Mesenteric fat pad (tissue), 1 donor: ENCODE measurements at places on chromosomes 12 and 14. TPM values are rescaled to one million over a fixed set of nuclear protein-coding genes. Genes with fewer than 3 reads are reported as not detected.

GRCh38 chr12:117282490-117282889 lies 78.9 kb downstream of the NOS1 start:
- no peak for DNase-seq

GRCh38 chr14:104708606-104709268 lies 15.3 kb upstream of the ADSS1 start:
- DNase-seq: no peak

- DNase-seq: no peak
These were observed 27.6 kb upstream of the PPM1A start for GRCh38 chr14:60221457-60221856.

DNA sequence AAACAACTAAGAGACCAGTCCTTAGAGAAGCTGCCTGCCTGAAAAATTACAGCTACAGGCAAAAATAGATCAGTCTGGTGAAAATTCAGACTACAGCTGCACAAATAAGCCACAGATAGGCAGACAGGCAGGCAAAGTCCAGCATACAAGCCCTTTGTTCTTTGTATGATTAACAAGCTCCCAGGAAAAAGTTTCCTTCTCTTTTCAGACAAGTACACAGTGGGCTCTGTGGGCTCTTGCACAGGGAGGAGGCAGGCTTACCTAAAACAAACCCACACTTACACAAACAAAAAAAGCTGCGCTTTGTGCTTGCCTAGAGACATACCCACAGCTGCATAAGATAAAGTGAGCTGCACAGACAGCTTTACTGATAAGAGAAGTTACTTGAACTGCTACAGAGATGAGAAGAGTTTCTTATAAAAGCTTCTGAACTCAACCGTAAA lies 7.7 kb downstream of the OR6C68 start:
- no peak for DNase-seq

DNA sequence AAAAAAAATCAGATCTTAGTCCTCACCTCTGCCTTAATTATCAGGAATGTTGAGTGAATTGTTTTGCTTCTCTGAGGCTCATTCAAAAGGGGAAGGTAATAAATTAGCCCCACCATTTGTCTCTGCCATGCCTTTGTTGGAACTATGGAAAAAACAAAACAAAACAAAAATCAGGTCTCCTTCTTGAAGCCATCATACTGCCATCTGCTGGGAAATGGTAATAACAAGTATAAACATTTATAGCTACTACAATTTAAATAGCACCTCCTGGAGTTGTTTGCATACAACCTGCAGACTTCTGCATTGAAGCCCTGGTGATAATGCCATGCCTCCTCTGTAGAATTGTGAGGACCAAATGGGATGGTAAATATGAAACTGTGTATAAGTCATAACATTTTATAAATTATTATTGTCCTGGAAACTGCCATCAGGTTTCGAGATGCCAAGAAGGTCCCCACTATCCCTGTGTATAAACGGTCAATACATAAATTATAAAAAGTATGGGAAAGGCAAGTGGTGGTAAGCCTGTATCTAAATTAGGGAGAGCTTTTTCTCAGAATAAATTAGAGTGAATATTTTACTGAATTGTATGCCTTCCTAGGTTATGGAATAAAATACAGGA lies 87.2 kb upstream of the FGD4 start:
- no peak for DNase-seq

DNA sequence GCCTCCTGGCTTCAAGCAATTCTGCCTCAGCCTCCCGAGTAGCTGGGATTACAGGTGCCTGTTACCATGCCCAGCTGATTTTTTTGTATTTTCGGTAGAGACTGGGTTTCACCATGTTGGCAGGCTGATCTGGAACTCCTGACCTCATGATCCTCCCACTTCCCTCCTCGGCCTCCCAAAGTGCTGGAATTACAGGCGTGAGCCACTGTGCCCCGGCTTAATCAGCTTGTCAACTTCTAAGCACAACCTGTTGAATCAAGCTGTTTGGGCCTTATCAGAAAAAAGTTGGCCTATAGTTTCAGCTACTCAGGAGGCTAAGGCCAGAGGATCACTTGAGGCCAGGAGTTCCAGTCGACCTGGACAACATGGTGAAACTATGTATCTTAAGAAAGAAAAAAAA lies 7.9 kb downstream of the MARK3 start:
- no peak for DNase-seq

- DNase-seq: no peak
These were observed 5.3 kb downstream of the DCTN2 start for GRCh38 chr12:57541717-57542116.

GRCh38 chr12:112962561-112962960 lies 15.8 kb upstream of the OAS2 start:
- peak; percentile 60 for DNase-seq

DNA sequence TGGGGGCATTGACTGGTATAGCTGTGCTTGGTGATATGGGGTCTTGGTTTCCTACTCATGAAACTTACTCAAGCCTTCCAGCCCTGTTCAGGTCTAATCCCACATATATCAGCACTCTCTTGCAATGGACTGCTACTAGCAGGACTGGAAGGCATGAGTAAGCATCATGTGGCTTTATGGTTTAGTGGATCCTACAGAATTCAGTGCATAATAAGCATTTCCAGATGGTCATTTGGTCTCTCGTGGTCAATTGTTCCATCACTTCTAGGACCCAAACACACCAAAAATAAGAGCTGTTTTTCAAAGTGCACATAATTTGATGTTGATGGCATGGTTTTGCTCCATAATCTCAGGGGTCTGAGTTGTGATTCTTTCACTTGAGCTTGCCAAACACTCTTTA lies 114.4 kb downstream of the LMNTD1 start:
- no peak for DNase-seq

DNA sequence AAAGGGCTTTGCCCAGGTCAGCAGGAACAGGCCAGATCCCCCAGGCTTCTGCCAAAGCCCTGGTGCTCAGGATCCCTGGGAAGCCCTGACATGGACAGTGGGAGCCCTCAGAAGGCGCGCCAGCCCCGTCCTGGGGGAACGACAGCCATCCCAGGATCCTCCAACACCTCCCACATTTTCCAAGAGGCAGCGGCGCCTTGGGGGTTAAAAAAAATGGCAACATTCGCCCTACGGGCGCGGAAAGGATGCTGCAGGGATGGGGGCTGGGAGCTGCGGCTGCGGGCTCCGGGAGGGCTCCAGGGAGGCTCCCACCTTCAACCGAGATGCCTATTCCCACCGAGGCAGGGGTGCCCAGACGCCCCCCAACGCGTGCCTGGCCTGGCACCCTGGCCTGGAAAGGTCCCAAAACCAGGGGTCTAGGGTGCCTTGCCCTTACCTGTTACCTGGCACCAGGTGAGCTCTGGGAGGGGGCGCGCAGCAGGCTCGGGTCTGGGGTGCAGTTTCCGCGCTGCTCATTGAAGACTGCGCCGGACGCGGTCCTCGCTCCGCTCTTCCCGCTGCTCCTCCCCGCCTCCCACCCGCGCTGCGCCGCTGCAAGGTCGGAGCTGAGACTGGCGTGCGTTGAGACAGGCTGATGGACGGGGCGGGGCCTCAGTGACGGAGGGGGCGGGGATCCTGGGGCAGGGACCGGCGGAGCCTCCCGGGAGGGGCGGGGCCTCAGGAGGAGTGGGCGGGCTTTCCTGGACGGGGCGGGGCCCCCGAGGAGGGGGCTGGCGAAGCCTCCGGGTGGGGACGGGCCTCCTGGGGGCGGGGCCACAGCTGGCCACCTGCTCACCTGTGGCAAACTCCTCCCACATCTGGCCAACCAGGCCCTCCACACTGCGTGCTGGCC lies at the start of gene ABCB9:
Gene ABCB9 (minus strand): TSS at position 613 of the 892 bp plus-strand sequence. CDS start 6,228 bp downstream, outside the sequence.
- DNase-seq: peak; percentile 97

The NABP2 gene
- 18.2 TPM for total RNA-seq

The CDKN1B gene
- total RNA-seq: 28.9 TPM

The OR4K2 gene
- total RNA-seq: not detected

The SYNDIG1L gene
- not detected for total RNA-seq

The SPATS2 gene
- total RNA-seq: 9.9 TPM

The B4GALNT1 gene
- total RNA-seq: 2.7 TPM
